Inflammatory macrophage (primary cell): ENCODE measurements at places on chromosomes 13 and 19.

- no peak for DNase-seq
Measured at GRCh38 chr19:485583-486236, 10.6 kb upstream of the MADCAM1 start.

DNA sequence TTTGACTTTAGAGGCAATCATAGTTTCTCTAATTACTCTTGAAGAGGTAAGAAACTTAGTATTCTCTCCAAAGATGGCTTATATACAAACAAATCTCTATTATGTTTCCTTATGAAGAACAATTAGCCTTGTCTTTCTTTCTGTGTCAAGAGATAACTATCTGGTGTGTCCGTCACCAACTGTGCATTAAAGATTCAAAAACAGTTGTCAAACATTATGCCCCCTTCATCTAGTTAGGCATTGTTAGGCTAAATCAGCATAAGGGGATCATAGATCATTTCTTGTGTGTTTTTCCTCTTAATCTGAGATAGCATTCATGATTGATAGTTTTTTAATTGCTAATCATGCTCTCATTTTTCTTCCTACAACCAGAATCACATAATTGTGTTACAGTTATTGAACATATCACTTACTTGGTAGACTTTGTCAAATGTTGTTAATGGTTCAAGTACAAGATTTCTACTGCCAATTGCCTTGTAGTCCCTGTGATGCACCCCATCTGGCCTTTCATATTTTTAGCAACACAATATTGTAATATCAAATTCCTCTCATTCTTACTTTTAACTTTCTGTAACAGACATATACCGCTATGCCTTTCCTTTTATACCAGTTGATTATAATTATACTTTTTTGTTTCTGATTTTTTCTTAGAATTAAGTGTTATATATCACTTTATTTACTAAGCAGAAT is 612.7 kb downstream of the SLITRK6 start:
- DNase-seq = no peak

- no peak for DNase-seq
Measured at GRCh38 chr13:93951108-93951507, 528.4 kb downstream of the DCT start.

DNA sequence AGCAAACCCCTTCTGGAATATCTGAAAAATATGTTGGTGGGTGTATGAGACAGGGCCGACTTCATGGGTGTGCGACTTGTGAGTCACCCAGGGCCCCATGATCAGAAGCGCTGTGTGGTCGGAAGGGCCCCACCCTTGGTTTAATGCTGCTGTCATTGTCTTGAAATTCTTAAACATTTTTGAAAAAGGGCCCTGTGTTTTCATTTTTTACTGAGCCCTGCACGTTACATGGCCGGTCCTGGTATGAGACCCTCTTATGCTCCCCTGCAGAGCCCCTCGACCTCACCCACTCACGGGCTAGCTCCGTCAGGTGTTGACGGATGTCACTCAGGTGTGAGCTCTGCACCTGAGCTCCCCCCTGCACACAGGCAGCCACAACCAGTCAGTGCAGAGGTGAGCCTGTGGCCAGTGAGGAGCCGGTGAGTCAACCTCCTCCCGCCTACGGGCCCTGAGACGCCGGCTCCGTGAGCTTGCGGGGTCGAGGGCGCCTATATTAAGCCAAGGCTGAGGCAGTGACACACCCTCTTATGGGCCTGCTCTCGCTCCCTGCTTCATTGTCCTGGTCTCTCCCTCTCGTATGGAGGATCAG is 27.7 kb downstream of the GADD45B start:
- DNase-seq = peak; percentile 82
